ENCODE measurements at places on chromosomes 3 and 15.

- DNase-seq = no peak
Measured at GRCh38 chr3:133747373-133747772, 1.2 kb downstream of the TF start.

DNA sequence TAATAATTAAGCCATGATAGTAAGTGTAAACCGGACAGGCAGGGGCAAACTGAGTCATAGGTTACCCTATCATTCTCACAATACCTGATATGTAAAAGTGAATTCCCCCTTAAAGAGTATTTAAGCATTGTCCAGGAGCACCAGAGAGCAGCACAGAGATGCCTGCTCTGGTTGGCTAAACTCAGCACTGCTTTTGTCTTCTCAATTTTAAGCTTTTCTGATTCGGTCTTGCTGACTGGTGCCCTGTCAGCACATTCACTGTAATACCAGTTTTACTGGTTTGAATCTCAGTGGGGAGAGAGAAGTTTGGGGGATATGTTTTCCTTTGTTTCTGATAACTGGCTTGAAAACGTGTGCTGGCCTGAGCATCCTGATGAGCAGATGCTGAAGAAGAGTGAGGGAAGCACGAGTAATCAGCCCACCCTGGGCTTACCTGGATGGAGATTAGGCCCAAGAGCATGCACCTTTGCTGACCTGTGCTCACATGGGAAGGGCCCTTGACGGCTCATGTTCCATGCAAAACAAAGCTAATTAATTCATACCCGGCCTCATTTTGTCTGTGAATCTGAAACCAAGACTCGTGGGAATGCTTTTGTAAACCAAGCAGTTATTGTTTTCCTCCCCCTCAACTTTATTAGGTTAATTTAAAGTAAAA, 208.5 kb upstream of the MRPL3 start:
- DNase-seq = no peak

- no peak for DNase-seq
Measured at GRCh38 chr3:13539292-13539638, 9.7 kb upstream of the FBLN2 start.

GRCh38 chr3:71121429-71122167, 461.9 kb downstream of the FOXP1 start:
- DNase-seq = no peak

DNA sequence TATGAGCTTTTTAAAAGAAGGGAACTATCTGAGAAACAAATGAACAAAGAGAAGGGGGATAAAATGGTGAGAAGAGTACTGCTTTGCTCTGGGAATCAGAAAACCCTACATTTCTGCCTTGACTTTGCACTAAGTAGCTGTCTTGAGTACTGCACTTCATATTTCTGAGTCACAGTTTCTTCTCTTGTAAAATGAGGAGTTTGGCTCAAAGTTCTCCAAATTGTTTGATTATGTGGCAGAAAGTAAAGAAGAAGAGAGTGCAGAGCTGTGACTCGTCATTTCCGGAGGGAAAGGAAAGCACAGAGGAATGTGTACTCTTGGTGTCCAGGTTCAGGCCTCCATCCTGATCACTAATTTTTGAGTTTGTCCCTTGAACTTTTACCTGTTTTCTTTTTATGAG, 54.7 kb downstream of the TP63 start:
- DNase-seq = no peak

DNA sequence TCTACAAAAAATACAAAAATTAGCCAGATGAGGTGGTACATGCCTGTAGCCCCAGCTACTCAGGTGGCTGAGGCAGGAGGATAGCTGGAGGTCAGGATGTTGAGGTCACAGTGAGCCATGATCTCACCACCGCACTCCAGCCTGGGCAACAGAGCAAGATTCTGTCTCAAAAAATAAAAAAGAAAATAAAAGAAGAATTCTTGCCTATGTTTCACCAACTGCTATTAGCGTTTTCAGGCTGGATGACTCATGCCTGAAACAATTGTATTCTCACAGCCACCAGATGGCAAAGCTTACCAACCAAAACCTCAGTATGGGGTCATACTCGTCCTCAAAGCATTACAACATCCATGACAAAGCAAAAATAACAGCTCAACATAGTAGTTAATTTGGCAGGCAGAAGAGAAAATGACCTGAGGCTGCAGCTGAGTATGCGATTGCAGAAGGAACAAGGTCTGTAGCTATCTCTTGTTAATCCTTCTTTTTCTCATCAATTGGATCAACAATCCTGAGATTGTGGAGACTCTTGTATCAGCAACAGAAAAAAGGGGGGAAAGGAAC, 52.2 kb downstream of the TP53BP1 start:
- peak; percentile 5 for DNase-seq
